ENCODE measurements at places on chromosomes 4 and X. TPM values are rescaled to one million over a fixed set of nuclear protein-coding genes. Genes with fewer than 3 reads are reported as not detected.

Gene CCSER1
- total RNA-seq: 12.3 TPM

Gene MTNR1A
- total RNA-seq: 0.20 TPM

Gene IQSEC2
- total RNA-seq: 6.6 TPM

DNA sequence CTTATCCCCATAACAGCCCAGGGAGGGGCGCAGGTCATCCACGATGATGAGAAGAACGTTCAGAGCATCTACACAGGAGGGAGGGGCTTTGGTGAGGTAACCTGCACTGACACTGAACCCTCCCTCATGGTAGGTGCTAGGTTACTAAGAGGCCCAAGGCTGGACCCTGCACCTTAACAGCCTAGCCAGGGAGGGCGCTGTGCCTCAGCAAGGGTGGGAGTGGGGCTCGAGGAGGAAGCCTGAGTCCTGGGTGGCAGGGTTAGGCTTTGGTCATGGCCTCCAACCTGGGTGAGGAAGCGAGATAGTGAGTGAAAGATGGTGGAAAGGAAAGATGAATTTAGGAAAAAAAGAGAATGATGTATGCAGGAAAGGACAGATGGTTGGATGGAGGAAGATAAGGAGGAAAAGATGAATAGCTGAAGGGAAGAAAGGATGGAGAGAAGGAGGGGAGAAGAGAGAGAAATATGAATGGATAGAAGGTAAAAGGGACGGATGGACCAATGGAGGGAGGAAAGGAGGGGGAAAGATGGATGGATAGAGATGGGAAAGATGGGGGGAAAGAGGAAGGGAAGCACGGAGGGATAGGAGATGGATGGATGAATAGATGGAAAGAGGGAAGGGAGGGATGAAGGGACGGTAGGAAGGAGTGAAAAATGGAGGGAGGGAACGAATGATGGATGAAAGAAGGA is 736 bp downstream of the IDS start:
- DNase-seq: no peak

DNA sequence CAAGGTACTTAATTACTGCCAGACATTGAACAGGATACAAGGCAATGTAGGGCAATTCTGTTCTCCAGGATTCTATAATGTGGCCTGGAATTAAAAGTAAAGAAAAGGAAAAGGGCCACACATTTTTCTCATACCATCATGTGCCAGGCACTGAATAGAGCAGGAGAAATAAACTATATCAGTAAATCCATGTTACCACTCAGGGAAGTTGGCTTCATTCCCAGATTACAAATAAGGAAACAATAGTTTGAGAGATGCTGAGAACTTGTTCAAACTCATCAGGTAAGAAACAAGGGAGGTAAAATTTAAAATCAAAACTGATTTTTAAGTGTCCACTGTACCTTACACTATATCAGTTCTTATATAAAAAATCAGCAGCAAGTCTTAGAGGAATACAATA is 645.0 kb upstream of the ATOH1 start:
- DNase-seq: no peak

DNA sequence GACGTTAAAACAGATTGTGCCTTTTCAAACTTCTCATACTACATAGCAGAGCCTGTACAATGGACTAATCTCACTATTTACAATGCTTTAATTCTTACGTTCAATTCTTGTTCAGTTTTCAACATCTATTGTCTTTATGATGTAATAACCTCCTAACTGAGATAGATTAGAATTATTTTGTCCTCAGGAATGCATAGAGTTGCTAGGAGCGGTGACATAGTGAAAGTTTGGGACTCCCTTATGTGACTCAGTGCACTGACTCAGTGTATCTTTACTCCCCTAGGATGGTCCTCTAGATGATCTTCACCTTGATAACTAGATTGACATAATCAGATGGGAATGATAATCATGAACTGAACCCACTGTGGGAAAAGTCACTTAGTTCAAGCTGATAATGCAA is 151.5 kb downstream of the VEGFC start:
- DNase-seq: no peak

DNA sequence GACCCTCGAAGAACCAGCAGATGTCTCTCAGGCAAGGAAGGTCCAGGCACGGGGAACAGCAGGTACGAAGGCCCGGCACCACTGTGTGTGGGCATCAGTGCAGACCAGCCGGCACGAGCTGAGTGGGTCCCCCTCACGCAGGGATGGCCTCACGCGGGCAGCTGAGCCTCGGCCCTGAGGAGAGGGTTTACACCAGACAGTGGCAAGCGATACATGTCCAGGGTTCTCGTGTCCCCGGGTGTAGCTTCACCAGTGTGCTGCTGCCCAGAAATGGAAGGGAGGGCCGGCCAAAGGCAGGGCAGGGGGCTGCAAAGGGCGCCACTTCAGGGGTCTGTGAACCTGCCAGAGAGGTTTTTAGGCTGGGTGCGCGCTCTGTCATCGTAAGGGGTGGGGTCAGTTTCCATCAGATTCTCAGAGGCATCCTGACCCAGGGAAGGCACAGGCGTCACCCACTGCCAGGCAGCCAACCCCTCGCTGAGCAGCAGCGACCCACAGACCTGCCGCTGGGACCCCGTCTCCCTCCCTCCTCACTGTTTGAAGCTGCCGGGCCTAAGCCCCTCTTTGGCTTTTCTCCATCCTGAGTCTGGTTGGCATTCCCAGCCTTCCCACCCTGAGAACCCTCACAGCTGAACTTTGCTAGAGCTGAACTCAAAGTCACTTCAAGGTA is 107.0 kb downstream of the CPZ start:
- no peak for DNase-seq

DNA sequence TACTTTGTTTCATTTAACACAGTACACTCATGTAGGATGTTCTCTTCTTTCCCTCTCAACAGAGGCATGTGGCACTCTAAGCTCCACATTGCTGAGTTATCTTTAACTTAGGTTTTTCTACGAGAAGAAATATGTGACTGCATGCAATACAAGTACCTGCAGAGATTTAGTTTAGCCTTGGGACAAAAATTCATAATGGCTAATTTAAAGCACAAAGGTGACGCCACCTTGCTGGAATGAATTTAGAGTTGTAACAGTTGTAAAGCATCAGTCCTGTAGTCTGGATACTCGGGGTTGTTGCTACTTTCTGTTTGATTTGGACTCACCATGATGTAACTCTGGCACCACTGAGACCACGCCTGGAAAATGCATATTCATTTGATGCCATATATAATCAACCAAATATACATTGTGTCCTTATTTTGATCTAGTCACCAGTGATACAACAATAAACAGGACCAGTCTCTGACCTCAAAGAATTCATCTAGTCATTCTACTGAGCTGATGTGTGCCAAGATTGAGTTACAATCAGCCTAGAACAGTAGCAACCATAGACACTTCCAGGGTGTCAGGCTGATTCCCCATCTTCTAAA is 451.0 kb upstream of the ZFP42 start:
- no peak for DNase-seq

DNA sequence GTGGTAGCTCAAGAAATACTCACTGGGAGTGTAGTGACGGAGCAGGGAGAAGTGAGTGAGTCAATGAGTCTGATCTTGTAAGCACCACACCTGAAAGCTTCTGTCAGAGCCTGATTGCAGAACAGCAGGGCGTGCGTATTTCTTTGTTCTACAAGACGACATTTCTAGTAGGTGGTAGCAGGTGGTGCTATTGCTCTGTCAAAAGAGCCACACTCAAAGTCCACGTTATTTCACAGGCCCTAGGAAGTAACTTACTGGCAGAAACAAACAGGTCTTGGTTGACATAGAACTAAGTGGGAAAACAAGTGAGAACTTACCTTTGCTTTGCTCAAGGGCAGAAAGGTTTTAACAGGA is 46.4 kb upstream of the SPRY1 start:
- no peak for DNase-seq

All from skin of body (tissue), 3 donors.